ENCODE measurements at places on chromosomes 7 and 10. TPM values are rescaled to one million over a fixed set of nuclear protein-coding genes. Genes with fewer than 3 reads are reported as not detected.

DNA sequence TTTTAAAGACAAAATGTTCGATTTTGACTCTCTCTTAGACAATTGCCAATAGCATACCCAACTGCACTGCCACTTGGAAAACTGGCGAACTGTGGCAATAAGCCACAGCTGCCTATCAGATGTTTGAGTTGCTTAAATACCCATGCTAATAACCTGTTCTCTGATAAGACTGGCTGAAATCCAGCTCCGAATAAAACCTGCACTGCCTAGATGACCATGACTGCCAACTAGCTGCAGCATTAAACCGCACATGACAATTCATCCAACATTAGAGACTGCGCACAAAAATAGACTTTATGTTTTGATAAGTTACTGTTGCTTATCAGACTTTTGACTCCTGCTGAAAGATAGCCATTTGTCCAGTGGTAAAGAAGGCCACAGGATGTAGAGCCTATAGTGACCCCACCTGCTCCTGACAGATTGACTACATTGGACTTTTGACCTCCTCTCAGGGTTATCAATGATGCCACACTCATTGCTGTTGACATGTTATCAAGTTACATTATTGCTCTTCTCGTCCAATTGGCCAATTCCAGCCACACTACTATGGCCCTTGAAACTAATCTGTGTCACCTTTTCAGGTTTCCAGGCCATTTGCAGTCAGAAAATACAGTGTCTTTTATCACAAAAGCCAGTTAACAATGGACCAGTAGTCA, 299.0 kb downstream of the HGF start:
- no peak for DNase-seq

DNA sequence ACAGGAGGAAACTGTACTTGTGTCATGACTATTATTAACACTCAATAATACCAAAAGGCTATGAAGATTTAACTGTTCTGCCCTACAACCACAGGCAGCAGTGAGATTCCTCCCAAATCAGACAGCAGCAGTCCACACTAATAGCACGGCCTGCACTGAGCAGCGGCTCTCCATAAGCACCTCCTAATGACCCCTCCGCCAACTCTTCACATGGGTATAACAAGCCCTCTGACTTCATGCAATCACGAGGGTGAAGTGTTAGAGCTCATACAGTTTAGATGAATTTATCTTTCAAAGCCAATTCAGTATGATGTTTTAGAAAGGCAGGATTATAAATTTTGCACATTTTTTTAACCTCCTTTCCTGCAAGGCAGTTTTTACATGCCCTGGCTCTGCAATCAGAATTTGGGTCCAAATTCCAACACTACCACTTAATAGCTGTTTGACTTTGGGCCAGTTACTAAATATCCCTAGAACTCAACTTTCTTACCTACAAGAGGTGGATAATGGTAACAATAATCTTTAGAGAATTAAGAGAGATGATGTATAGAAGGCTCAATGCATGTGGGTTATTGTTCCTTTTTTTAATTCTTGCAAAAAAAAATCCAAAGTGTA, 617.1 kb downstream of the KCNMA1 start:
- DNase-seq = no peak

DNA sequence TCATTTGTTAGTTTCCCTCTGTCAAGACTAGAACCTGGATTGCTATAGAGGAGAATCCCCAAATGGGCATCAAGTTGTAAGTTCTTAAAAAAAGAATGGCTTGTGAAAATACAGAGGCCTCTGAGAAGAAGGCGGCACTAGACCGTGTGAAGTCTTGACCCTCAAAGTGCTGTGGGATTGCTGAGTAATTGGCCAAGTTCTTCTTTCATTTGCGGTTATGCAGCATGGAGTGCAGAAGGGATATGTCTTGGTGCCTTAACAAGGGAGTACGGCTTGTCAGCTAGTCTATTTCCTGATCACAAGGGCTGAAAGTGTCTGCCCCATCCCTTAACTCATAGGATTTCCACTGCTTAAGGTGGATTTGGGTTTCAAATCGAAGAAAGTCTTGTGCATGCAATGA, 81.2 kb downstream of the MKX start:
- DNase-seq = no peak

- no peak for DNase-seq
These were observed 28.7 kb downstream of the ZEB1 start for GRCh38 chr10:31347705-31348104.

- DNase-seq = no peak
These were observed 331.5 kb upstream of the NFE2L3 start for GRCh38 chr7:25820432-25821040.

GRCh38 chr7:129959471-129960203, 6.9 kb upstream of the UBE2H start:
- no peak for DNase-seq

GRCh38 chr7:3859431-3859830, 558.4 kb downstream of the SDK1 start:
- DNase-seq = no peak

- DNase-seq = no peak
These were observed 16.1 kb upstream of the FKBP9 start for GRCh38 chr7:32941181-32941580.

DNA sequence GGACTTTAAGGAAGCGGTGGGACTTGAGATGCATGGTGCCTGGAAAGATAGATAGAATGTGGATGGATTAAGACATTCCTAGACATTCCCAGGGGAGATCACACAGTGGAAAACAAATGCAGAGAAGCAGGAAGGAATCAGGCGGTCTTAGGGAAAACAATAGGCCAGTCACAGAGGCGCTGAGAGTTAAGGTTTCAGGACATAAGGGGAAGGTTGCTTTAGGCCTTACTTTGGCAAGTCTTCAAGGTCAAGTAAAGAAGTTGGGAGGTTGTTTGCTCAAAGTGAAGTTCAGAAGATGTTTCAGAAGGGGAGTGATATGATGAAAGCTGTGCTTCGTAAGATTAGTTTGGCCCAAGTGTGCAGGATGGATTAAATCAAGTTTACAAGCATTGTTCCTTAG, 109.4 kb downstream of the SUGCT start:
- no peak for DNase-seq

GRCh38 chr7:11716185-11716584, 115.8 kb downstream of the THSD7A start:
- DNase-seq = no peak

DNA sequence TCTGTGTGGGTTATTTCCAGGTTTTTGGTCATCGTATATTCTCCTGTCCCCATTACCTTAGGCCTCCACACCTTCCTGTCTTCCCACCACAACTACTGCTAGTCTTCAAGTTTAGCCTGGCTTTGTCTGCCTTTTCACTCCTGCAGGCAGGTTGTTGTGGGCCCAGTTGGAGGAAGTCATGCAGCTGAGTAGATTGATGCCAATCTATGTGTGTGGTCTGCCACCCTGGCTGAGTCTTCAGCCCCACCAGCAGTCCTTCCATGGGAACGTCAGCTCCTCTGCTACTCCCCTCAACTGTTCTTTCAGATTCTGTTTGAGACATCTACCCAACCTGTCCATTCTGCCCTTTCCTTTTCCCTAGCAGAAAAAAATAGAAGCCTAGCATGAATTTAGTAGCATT, 6.3 kb downstream of the RINT1 start:
- DNase-seq = no peak

DNA sequence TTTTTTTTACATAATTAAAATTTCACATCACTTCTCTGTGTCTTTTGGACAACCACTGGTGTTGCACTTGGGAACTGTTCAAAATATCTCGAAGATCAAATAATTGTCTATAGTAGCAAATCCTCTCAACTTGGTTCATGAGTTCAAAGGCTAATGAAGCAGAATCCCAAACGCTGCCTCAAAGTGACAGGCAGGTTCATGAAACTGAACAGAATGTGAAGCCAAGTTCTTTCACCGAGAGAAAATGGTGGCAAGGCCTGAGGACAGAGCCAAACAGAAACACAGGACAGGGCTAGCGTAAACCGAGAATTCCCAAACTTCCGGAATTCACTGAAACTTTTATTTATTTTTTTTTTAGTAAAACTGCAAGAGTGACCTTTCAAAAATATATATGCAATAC, 21.1 kb downstream of the SMURF1 start:
- DNase-seq = no peak

- DNase-seq = no peak
These were observed 209.3 kb upstream of the TBX20 start for GRCh38 chr7:35463176-35463700.

DNA sequence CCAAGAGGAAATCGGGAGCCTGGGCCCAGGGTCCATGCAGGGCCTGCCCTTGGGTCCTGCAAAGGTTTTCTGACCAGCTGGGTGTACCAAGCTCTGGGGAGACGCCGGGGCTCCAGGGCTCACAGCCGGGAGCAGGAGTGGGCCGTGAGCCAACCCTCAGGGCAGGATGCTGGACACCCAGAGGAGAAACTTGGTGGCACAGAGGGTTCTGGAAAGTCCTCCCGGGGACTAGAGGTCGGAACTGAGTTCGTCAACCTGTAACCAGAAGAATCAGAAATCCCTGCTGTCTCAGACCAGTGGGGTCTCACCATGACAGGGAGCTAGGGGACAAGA, 29.2 kb upstream of the PPP2R2D start:
- no peak for DNase-seq

DNA sequence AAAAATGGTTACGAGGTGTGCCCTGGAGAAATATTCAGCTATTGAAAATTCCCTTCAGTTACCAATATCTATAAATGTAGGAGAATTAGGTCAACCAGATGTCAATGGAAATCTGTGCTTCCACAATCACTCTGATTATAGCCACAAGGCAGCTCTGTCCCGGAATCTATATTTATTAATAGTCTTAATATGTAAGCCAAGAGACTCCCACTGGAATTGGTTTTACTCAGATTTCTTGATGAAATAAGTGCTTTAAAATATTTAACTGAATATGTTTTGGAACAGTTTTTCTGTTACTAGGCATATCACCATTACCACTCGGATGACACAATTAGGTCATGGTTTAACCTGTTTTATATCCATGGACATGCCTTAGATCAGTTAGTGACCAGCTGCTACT, 169.6 kb downstream of the POM121L12 start:
- DNase-seq = no peak

- DNase-seq = no peak
These were observed 6.4 kb downstream of the LFNG start for GRCh38 chr7:2525658-2526630.

- DNase-seq = no peak
These were observed 239.9 kb downstream of the ADRA2A start for GRCh38 chr10:111316722-111317212.

DNA sequence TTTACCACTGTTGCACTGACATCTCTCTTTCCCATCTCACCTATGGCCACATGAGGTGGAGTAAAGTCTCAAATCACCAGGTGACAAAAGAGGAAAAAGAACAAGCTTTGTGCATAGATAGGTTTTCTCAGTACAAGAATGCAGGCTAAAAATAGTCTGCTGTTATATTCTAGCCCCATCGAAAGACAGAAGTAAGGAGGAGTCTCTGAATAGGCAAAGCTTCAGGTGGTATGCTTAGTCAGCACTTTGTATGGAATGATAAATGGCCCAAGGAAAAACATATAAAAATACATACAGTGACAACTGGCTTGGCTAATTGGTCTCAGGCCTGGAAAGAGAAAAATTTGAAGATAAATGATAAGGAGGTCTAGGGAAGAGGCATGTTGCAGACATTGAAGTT, 39.6 kb upstream of the KCND2 start:
- DNase-seq = no peak

DNA sequence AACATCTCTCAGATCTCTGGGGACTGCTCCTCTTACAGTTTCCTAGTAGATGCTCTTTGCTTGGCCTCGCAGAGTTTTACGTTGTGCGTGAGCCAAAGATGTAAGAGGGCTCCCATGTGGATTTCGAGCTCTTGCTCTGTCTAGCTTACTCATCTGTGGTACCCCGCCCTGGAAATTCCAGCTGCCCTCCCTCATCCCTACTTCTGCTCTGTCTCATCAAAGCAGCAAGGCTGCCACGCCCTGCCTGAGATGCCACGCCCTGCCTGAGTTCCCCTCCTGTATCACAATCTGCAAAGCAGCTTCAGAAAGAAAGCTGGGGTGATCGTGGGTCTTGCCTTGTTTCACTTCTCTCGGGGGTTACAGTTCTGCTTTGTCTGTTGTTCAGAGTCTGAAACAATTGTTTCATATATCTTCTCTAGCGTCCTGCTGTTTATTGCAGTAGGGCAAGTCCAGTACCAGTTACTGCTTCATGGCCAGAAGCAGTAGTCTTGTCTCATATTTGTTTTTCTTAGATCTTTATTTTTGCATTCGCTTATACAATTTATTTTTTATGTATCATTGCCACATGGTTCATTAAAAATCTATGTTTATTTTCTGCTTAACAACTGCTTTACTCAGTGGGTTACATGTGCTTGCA, 36.1 kb upstream of the CCNY start:
- DNase-seq = peak; percentile 38

- no peak for DNase-seq
These were observed 43.7 kb downstream of the HIF1AN start for GRCh38 chr10:100579261-100580090.

GRCh38 chr10:90912174-90912573, 8.7 kb downstream of the ANKRD1 start:
- DNase-seq = no peak

DNA sequence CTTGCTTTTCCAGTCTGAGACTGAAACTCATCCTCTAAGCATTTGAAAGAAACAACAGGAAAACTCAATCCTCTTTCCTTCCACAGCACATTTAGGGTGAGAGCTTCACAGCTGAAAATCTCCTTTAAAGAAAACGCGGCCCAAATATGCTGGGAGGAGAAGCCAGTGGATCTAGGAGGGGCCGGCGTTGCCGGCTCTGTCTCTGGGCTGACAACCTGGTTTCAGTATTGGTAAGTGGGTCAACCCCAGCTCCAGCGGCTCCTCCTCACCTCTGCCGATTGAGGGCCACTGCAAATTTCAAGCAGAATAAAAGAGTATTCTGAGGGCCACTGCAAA, 75.3 kb upstream of the CPXM2 start:
- no peak for DNase-seq

DNA sequence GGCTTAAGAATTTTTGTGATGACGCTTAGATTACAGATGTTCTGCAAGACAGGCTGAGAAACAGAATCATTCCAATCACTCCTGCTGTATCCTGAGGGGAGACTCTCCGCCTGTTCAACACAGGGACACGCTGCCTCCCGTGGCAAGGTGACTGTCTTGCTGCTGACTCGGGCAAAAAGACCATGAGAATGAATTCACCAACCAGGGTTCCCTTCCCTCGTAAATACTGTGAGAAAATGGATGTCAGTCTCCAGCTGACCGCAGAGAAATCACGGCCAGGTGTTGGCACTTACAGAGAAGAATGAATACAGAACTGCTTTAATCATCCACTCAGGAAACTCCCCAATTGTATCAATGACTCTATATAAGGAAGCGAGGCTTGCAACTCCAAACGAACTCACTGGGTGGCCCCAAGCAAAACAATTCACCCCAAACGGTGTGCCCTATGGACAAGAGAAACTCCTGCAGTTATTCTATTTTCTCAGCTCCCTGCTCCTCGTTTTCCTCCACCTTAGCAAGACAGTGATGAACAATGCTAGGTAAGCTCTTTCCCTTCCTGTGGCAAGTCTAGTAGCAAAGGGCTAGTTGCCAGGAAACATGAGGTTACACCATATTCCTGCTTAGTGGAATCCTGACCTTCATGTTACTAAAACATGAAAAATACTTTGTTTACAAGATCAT, 22.8 kb downstream of the GNA12 start:
- no peak for DNase-seq

GRCh38 chr7:43763183-43763582, 4.7 kb downstream of the BLVRA start:
- DNase-seq = no peak

The CALHM1 gene
- total RNA-seq = not detected

The SP4 gene
- 8.0 TPM for total RNA-seq

The LBX1 gene
- total RNA-seq = 12.6 TPM

The GPRIN2 gene
- not detected for total RNA-seq

The SPDYE1 gene
- not detected for total RNA-seq

The DYNC1I1 gene
- total RNA-seq = 15.0 TPM

The TMEM236 gene
- 0.27 TPM for total RNA-seq

The DRGX gene
- total RNA-seq = not detected

Measured in gastrocnemius medialis (tissue), 4 donors.